ENCODE measurements at places on chromosomes 1 and 21. TPM values are rescaled to one million over a fixed set of nuclear protein-coding genes. Genes with fewer than 3 reads are reported as not detected.

PHGDH gene
- total RNA-seq: 148 TPM

CA14 gene
- total RNA-seq: 4.7 TPM

C1orf94 gene
- 6.9 TPM for total RNA-seq

PTGFR gene
- total RNA-seq: not detected

FAM72D gene
- 9.9 TPM for total RNA-seq

RIMS3 gene
- total RNA-seq: 10.0 TPM
